LoVo (cell line): ENCODE measurements at places on chromosomes 1 and 21.

- peak; percentile 49 for DNase-seq
Observed at GRCh38 chr1:101587741-101588140, 350.9 kb downstream of the S1PR1 start.

- no peak for DNase-seq
Observed at GRCh38 chr1:69697340-69697739, 129.6 kb downstream of the LRRC7 start.

- DNase-seq = no peak
Observed at GRCh38 chr21:29005696-29006095, 13.0 kb upstream of the LTN1 start.

DNA sequence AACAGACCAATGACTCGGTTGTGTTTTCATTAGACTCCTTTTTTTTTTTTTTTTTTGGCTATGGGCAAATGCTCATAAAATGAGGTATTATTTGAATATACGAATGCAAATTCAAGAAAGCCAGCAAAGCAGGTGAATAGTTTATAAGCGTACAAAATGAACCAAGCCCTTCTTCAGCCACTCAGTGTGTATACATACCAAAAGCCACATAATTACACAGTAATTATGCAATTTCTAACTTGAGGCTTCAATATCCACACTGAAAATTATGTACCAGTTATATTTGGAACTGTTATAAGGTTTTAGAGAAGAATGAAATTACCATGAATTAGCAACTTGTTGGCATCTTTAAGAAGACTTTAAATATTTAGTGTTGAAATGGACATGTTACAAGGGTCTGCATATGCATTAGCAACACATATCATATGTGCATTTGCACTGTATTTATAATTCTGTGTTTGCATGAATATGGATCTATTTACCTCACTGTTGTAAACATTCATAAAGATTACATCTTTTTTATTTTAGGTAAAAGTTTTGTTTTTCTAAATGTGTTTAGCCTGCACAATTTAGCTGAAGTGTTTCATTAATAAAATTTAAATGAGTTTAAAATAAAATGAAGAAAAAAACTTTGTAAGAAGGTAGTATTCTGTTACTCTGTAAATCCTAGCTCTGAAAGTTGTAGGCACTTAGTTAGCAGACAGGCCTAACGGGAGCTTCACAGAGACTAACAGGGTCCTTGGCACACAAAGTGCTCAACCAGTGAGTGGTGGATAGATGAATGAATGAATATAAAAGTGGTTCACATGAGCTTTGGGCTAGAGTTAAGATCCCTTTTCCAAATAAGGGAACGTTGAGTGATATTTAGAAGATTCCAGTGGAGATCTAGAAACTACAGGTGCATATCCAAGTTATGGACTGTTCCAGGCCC lies 241.0 kb upstream of the NFIA start:
- no peak for DNase-seq

GRCh38 chr1:155241069-155241679 lies 14.1 kb downstream of the ENTREP3 start:
- peak; percentile 84 for DNase-seq

GRCh38 chr1:3717715-3718601 lies 34.3 kb upstream of the CCDC27 start:
- DNase-seq = no peak

- DNase-seq = no peak
Observed at GRCh38 chr1:232248276-232248820, 381.6 kb downstream of the SIPA1L2 start.

GRCh38 chr1:110746644-110747259 lies 72.0 kb upstream of the KCNA3 start:
- peak; percentile 68 for DNase-seq

DNA sequence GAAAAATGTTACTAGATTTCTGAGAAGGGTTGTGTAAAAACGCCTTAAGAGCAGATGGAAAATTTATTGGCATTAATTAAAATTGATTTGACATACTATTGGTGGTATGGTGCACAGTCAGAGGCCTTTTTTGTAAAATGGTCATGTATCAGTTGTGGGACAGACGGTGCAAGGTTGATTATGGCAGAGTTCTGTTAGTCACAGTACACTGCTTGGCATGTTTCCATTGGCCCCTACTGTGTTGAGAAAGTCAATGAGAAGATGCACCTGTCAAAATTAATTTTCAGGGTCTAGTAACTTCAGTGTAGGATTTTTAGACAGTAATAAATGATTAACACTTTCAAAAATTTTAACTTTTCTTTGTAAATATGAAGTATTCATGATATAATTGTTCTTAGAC lies 4.4 kb downstream of the B3GALT2 start:
- DNase-seq = no peak

GRCh38 chr1:37069406-37069805 lies 35.1 kb upstream of the GRIK3 start:
- DNase-seq = no peak

- no peak for DNase-seq
Observed at GRCh38 chr1:3688356-3689137, 36.2 kb downstream of the TP73 start.

GRCh38 chr1:237239248-237239647 lies 197.3 kb downstream of the RYR2 start:
- no peak for DNase-seq

DNA sequence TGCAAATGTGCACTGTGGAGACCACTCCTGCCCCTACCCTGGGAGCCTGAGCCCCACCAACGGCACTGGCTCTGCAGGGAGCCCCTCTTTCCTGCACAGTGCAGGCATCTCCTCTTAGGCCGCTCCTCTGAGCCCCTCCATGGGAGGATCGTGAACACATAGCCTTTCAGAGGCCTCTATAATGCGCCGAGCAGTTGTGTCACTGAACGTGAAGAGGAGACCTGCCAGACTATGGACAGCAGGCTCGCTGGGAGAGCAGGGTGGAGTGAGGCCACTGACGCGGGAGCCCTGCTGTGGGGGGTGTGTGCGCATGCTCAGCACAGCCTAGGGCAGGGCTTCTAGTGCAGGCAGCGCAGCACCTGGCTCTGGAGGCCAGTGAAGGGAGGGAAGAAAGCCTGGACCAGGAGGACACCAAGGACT lies 151.3 kb upstream of the COL6A1 start:
- DNase-seq = no peak
